HuH-7.5 (cell line): ENCODE measurements at places on chromosomes 7 and 10.

DNA sequence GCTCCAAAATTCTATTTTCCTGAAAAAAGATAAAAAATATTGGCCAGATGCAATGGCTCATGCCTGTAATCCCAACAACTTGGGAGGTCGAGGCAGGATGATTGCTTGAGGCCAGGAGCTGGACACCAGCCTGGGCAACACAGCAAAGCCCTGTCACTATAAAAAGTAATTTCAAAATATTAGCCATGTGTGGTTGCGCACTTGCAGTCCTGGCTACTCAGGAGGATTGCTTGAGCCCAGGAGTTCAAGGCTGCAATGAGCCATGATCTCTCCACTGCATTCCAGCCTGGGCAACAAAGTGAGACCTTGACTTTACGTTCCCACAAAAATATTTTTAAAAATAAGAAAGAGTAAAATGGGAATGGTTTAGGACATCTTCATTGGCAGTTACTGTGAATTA, 104.1 kb upstream of the AFAP1L2 start:
- no peak for DNase-seq

DNA sequence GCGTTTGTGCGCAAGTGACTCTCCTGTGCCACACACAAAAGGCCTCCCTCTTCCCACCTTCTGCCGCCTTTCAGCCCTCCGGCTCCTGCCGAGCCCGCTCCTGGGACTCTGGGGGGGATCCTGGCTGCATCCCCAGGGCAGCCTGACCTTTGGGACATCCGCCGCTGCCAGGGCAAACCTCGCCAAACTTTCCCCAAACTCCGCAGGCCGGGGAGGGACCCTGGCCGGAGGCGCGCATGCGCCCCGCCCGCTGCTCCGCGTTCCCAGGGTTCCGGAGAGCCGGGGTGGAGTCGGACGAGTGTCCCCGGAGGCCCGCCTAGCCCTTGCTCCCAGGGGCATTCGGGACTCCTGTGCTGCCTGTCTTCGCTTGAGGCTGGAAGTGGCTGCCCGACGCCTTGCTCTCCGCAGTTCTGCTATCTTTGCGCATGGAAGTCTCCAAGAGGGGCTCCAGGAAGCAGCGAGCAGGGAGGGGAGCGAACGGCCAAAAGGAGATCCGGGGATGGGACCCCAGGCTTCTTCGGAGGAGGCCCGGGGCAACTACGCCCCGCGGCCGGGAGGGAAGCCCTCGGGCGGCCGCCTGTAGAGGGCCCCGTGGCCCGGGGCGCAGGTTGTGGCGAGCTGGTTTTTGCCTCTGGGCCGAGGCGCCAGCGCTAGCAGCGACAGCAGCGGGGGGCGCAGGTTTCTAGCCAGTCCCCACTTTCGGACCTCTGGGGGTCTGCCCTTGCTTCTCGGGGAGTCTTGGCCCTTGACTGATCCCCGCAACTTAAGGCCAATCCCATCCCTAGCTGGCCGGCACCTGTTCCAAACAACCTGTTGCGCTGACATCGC, 7.0 kb downstream of the PTF1A start:
- DNase-seq, result no peak

- no peak for DNase-seq
Measured at GRCh38 chr7:153383781-153384180, 624.2 kb downstream of the ACTR3B start.

DNA sequence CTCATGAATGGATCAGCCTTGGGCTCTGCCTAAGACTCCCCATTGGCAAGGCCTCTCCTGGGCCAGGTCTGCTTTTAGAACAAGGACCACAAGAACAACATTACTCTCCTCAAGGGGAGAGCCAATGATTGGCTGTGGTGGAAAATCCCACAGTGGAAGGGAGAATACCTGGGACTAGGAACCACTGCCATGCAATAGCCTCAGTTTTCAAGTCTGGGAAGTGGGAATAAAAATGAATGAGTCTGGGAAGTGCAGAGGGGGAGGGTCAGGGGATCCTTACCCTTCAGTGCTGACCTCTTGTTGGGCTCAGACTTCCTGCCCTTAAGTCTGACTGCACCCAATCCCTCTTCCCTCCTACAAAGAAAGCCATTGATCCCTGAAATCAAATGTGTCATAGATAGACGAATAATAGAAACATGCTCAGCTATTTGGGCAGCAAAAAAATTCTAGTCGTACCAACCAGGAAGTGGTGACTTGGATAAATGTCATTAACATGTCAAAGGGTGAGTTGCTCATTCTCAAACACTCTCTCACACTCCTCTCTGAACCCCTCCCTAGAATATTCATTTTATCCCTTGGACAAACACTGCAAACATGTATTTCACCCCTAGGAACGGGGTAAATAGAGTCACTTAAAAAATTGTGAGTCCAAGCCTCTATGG, 123.6 kb downstream of the SH3PXD2A start:
- DNase-seq, result no peak

- DNase-seq, result no peak
Measured at GRCh38 chr7:94297397-94297838, 97.3 kb upstream of the COL1A2 start.

DNA sequence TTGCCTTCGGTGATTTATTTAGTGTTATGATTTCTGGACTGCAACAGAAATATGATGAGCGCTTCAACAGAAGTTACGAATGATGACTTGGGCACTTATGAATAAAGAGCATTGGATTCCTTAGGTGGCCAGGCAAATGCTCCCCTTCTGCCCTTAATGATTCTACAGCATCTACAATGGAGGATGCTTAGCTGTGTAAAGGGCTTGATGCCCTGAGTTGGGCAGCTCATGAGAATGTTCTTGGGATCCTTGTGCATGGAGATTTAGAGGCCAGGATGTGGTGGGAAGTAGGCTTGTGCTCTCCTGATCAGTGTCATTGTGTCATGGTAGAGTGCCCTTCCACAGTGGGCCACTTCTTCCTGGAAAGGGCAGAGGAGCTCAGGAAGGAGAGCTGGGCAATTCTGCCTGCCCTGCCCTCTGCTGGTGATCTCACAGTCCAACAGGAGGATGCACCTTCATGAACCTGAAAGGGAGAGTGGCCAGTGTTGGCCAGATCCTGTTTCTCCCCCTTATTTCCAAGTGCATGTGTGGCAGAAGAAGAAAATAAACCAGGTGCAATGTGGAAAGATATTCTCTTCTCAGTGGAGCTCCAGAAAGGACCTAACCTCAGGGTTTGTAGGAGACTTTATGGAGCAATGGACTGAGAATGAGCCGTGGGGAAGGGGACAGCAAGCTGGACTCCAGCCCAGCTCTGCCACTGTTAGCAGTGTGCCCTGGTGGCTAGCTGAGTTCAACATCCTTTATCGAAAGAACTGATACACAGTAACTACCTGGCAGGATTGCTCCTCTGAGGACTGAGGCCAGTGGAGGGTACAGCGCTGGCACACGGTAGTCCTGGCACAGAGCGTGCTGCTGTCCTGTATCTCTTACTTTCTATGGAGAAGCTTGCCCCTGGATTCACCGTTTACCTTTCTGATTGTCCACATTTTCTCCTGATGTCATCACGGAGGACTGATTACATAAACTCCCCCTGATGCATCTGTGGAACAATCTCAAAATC, 182.9 kb downstream of the BMPER start:
- peak; percentile 33 for DNase-seq

GRCh38 chr10:72747521-72747920, 55.6 kb downstream of the MCU start:
- no peak for DNase-seq

- no peak for DNase-seq
Measured at GRCh38 chr7:19107081-19107355, 10.4 kb downstream of the TWIST1 start.

DNA sequence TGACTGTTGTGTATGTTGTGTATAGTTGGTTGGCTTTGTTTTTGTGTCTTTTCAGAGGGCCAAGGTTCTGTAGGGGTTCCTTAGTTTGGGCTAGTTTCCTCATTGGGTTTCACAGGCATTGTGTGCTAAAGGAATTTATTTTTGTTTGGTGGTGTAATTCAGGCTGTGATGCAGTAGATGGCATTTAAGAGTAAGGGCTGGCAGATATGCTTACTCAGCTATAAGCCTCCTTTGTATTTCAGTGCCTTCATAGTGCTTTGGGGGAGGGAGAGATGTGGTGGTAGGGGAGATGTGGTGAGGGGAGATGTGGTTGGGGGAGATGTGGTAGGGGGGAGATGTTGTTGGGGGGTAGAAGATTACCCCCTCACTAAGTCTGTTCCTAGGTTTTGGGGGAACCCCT, 91.7 kb downstream of the SLC25A40 start:
- no peak for DNase-seq

- no peak for DNase-seq
Measured at GRCh38 chr10:77548671-77549070, 88.9 kb downstream of the KCNMA1 start.

DNA sequence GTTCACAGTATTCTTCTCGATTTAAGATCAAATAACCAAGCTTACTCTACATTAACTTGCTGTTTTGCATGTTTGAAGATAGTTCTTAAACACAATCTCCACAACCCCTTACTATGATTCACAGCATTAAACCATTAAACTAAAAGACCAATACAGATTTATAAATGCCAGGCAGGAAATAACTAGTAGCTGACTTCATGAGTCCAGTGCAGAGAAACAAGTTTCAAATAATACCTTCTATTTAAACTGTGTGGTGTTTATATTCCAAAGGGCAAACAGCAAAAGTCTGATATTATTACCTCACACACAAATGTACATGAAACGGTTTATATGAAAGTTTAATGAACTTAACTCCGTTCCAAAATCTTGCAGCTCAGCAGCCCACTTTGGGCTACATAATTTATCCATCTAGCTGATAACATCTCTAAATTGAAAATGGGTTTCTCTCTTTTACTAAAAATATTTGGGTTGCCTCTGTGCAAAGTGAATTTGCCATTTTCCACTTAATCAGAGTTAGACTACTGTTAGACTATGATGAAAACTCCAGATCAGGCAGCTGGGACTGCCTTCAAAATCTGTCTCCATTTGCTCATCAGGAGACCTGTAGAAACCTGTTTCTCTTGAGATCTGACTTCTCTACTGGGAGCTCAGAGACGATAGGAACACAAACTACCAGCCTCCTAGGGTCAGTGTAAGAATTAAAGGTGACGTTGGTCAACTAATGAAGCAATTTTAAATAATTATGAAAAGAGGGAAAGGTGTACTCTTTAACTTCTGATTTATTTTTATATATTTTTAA, 287.3 kb downstream of the FZD1 start:
- DNase-seq, result no peak

- DNase-seq, result peak; percentile 83
Measured at GRCh38 chr7:129210256-129210988, 14.4 kb upstream of the AHCYL2 start.

GRCh38 chr10:108696792-108697477, 1226.4 kb downstream of the XPNPEP1 start:
- DNase-seq, result no peak

GRCh38 chr10:110758898-110759297, 112.8 kb upstream of the PDCD4 start:
- DNase-seq, result no peak

- DNase-seq, result no peak
Measured at GRCh38 chr7:132354527-132354926, 221.7 kb downstream of the PLXNA4 start.

- DNase-seq, result peak; percentile 49
Measured at GRCh38 chr10:101292194-101293006, 61.6 kb upstream of the BTRC start.

DNA sequence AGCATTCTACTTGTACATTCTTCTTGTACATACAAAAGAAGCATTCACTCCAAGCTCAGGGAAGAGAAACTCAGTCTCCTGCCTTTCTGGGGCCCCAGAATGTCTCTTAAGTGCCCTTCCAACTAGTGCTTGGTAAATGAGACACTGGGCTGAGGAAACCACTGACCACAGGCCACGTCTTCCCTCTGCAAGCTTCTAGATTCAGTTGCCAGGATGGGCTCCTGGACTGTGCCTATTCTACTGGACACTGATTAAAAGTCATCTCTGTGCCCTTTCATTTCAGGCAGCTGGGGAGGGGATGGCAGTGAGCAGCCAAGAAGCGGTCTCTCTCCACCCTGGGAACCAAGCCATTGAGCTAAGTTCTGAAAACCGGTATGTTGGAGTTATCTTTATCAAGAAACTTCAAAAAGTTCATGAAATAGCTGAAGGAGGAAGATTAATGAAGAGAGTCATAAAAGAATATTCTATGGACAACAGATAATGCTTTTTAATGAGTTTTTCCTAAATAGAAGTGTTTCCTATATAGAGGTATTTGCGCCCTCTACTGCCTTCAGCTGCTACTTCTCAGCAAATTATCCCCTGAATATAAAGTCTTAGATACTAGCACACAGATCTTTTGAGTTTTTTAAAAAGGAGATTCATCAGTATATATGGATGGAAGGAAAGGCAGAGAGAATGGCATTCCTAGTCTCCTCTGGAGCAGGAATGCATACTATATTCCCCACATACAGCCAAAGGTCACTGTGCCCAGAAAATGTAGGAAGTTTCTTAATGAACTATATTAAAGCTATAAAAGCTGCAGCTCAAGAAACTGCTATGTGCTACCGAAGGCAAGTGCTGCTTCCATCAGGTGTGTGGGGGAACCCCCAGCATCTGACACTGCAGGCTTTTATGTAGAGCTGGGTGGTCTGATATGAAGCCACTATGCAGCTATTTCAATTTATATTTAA, 8.4 kb upstream of the IFIT1B start:
- DNase-seq, result no peak

DNA sequence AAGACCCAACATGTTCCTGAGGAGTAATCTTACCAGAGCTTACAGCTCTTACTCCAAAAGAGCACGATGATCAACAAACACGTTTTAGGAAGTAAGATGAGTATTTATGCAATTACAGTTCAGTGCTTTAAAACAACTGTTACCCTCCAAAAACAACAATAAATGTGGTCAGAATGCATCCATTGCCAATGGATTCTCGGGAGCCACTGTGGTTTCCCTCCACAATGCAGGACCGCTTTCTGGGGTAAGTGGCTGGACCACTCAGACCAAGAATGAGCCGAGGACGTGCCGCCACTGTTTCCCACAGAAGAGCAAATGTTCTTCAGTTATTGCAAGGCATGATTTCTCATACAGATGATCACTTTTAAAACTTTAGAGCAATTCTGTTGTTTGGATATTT, 232.3 kb upstream of the MKLN1 start:
- no peak for DNase-seq

DNA sequence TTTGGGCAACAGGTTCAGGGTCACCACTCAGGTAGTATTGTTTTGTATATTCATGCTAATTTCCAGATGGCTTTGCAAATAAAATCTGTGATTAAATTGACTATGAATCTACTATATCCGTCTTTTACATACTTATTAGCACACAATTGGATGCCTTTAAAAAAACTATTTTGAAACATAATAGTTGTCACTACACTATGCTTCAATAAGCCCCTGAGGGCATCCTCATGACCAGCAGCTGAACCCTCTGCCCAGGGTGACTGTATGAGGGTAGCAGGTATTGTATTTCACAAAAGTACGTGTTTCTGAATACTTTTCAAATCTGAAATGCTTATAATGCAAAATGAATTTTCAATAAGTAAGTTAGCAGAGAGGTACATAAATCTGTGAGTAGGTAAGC, 97.3 kb downstream of the DNAH11 start:
- DNase-seq, result no peak
